Suppressor macrophage (primary cell): ENCODE measurements at places on chromosomes 5 and 9.

- DNase-seq, result no peak
These were observed 12.9 kb downstream of the TCF7 start for GRCh38 chr5:134127376-134127861.

DNA sequence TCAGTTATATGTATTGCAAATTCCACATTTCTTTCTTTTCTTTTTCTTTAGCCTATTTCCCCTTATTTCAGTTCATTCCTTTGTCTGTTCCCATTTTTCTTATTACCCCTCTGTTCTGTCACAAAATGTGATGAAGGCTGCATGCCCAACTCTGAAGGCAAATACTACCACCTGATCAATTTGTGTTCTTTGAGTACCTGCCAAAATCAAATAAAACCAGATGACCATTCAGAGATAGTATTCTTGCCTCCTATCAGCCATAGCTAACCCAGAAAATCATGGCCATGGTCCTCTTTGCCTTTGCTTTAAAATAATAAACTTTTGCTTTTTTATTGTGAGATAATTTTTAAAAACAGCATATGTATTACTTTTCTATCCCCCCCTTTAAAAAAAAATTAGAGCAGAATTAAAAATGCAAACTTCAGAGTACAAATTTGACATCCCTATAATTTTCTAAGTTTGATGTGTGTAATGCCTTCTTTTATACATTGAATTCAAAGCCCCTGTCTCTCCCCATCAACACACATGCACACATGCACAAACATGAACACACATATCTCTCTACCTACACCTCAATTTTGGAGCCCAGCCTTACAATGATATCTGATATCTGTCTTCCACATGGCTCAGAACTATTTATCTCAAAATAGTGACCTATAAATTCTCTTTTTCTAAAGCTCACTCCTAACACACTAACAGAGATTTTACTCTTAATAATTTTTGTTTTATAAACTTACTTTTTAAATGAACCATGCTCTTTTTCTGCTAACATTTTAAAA lies 3.5 kb downstream of the RFESD start:
- no peak for DNase-seq

- no peak for DNase-seq
These were observed 18.4 kb upstream of the CNTLN start for GRCh38 chr9:17116400-17116837.

DNA sequence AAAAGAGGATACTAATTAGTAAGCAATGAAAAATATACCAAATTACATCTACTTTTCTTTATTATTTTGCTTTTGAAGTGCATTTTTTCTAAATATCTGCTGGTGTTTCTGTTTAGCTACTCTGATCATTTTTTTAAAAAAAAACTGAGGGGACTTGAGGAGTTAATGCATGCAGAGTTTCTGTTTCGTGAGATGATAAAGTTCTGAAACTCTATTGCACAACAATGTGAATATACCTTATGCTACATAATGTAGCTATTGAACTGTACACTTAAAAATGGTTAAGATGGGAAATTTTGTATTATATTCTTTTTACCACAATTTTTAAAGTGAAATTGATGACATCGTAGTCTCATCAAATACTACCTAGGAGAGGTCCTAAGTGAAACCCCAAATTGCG lies 288.3 kb upstream of the NR4A3 start:
- DNase-seq, result no peak

DNA sequence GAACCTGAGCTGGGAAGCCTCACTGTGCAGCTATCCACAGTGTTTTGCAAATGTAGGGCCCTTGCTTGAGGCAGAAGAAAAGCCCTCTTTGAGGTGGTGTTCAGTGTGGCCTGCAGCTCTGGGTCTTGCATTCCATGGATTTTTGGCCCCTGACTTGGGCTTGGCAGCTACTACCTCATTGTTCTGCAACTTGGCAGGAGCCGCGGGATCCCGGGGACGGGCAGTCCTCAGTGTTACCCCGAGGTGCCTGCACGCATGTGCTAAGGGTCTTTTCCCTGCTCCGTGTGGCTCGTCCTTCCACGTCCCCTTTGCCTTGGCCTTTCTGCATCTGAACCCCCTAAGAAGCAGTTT lies 39.8 kb downstream of the NEK6 start:
- DNase-seq, result no peak

- DNase-seq, result peak; percentile 24
These were observed 119.6 kb upstream of the NFIB start for GRCh38 chr9:14433351-14434157.
